Activated CD4-positive, alpha-beta T cell treated with anti-CD3 and anti-CD28 coated beads, Interleukin-2, amount 50 U/mL, for 24 hours (primary cell): ENCODE measurements at places on chromosomes 5 and 9.

DNA sequence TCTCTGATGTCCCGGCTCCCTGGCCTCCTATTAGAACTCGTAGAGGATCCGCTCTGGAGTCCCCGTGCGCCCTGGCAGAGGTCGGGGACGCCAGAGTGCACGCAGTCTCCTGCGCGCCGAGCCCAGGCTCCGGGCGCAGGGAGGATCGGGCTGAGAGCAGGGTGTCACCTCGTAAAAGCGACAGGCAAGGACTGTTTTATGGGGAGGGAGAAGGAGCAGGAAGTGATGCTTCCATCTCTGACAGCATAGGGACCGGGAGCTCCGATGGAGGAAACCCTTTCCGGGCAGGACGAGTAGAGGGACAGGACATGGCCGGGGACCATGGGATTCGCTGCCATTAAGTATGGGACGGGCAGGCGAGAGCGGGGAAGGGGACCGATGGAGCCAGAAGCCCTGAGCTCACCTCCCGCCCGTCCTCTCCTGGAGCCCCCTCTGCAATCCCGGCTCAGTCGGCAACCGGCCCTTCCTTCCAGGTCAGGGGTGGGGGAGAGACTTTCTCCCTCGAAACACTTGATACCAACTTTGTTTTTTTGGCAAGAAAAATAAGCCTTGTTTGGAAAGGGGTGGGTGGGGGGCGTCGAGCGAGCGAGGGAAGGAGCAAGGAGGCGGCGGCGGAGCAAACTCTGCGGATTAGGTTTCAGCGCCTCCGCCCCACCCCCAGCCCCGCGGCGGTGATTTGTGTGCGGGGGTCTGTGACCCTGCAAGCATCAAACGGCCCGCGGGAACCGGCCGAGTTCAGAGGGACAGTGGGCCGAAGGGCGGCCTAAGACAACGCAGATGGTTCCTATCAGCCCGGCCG is 12.6 kb downstream of the LMX1B start:
- DNase-seq: no peak

DNA sequence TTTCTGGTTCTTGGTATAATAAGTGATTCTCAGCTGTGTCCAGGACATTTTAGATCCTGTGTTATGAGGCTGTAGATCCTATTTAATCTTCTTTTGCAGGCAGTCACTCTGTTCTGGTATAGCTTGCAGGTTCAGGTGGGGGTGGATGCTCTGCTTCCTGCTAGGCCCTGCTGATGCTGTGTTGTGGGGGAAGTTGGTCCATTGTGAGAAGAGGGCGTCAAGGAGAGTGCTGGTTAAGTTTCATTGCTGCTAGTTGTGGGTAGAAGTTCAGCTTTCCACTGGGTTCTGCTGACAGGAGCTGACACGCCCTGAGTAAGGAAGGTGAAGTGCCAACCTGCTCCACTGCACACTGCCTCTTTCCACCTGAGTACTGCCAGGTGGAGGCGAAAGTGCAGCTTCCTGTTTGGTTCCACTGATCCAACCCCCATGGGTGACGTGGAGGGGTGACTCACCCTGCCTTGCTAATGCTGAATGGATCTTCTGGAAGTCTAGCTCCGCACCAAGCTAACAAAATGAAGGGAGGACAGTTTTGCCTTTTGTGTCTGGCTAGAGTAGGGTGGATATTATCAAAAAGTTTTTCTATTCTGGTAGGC is 16.3 kb downstream of the NMRK1 start:
- DNase-seq: peak; percentile 65

DNA sequence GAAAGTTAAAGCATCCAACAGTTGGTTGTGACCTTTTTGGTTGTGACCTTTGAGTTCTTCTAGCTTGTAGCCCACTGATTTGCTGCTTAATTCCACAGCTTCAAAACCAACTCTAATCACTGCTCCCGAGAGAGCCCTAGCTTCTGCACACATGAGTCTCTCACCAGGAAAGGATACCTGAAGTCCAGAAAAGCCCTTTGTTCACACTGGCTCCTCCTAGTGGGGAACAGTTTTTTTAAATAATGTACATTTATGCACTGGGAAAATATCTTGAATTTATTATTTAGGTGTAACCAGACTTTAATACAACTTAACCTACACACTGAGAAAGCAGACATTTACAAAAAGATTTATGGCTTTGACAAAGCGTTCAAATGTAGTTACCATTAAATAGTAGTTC is 120.2 kb upstream of the CCDC152 start:
- no peak for DNase-seq

- DNase-seq: no peak
Measured at GRCh38 chr5:158139161-158139560, 280.2 kb upstream of the CLINT1 start.

GRCh38 chr9:35448496-35448895 is 41.4 kb upstream of the RUSC2 start:
- no peak for DNase-seq

DNA sequence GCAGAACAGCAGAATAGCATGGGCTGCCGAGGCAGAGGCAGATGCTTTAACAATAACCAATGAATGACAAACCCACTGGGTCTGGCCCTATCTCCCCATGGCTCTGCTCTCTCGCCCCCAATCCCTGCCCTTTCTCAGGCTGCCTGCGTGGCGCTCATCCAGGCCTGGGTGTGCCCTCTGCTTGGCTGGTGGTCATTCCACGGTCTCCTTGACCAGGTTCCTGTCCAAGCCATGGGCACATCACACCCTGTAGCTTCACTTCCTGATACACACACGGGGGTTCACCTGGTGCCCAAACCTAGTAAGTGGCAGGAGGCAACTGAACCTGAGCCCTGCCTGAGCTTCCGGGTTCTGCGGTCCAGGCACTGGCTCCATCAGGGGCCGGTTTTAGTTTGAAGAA is 87.6 kb downstream of the DAP start:
- no peak for DNase-seq

GRCh38 chr9:112479221-112479620 is 7.4 kb upstream of the KIAA1958 start:
- DNase-seq: no peak

- no peak for DNase-seq
Measured at GRCh38 chr5:82259172-82259800, 18.9 kb downstream of the RPS23 start.

GRCh38 chr5:34534523-34535103 is 121.5 kb upstream of the RAI14 start:
- DNase-seq: no peak

DNA sequence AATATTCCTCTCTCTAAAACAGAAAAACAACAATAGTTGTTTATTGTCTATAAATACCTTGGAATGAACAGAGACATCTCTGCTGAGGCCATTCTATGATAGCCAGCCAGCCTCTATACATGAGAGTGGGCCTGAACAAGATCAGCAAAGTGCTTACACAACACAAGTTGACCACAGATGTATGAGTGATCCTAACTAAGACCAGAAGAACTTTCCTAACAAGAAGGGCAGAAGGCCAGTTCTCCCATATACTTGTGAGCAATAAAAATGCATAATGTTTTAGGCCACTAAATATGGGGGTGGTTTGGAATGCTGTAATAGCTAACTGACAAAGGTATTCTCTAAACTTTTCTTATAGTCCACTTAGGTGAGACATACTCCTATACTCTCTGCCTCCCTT is 345.7 kb downstream of the SPATA31D1 start:
- no peak for DNase-seq

- DNase-seq: no peak
Measured at GRCh38 chr9:102445181-102445747, 549.9 kb upstream of the CYLC2 start.

- peak; percentile 27 for DNase-seq
Measured at GRCh38 chr9:96874947-96875460, 20.7 kb upstream of the ZNF782 start.

- no peak for DNase-seq
Measured at GRCh38 chr5:57687596-57687995, 205.0 kb upstream of the ACTBL2 start.

GRCh38 chr9:38175423-38175822 is 106.4 kb upstream of the SHB start:
- DNase-seq: no peak

- no peak for DNase-seq
Measured at GRCh38 chr5:322942-323879, 1.7 kb downstream of the AHRR start.

DNA sequence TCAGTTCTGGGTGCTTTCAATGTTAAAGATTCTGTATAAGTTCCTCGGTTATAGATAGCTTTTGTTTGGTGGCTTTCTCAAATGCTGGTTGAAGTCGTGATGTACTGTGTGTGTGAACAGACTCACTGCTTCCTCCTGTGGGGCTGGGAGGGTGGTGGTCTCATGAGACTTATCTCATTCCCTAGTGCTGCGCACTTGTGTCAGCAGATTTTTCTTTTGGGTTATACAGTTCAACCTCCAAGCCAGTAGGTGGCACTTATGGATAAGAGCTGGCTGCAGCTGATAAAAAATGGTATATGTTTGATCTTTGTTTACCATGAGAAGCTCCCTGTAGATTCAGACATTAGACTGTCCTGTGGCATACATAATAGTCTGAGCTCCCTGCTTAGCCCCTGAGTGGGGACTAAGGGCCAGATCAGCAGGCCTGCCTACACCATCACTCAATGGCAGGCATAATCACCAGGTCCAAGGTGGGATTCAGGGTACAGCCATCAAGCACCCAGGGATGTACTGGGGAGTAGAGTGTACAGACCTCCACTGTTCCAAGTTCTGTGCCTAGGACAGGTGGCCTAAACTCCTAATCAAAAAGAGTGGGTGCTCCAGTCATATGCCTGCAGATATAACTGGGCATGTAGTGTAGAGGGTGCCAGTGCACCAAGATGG is 174.2 kb downstream of the OXCT1 start:
- no peak for DNase-seq

DNA sequence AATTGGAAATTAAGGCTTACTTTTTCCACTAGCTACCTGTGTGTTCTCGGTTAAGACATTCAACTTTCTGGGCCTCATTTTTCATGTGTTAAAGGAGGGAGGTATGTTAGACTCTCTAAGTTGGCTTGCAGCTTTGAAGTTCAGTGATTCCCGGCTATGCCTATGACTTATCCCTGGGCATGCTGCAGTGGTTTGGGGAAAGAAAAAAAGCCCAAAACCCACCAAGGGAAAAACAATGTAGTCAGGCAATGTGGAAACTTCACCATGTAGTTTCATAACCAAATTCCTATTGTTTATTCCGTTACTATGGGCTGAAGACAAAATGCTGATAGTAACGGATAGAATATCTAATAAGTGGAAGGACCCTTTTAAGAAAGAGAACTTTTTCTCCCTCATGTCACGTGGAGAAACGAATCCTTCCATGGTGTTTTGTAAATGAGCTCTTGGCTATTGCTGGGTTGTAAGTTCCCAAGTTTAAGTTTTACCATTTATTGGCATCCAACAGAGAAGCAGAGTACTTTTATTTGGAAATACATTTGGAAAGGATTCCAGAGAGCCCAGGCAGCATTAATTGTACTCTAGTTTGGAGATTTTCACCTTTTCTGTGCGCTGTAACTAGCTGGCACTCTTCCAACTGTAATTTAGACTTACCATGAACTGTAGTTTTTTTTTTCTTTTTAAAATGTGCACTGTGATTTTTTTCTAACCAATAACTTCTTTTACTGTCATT is 84.9 kb upstream of the MPDZ start:
- DNase-seq: no peak
